ENCODE measurements at places on chromosomes 3 and 15.

- no peak for DNase-seq
These were observed 32.8 kb downstream of the DPH3 start for GRCh38 chr3:16231983-16232382.

- no peak for DNase-seq
These were observed 134.2 kb upstream of the IGF1R start for GRCh38 chr15:98514034-98514622.

- no peak for DNase-seq
These were observed 28.8 kb downstream of the USP13 start for GRCh38 chr3:179681492-179682263.

DNA sequence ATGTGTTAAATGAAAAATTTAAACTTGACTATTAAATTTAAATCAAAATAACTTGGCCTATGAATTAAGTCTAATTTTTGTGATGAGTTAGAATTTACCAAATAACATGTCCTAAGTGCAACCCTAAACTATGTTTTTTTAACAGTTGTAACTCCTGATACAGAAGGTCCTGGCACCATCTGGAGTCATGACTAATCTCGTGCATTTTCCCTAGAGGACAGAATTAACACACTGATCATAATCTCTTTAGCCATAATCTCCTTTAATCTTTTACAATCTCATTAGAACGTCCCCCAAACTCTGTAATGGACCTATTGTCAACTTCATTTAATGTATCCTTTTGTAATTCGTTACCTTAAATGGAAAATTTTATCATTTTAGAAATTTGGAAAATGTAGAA lies 100.6 kb downstream of the SUCNR1 start:
- DNase-seq: no peak

GRCh38 chr3:196013587-196014487 lies 68.1 kb downstream of the TFRC start:
- no peak for DNase-seq

DNA sequence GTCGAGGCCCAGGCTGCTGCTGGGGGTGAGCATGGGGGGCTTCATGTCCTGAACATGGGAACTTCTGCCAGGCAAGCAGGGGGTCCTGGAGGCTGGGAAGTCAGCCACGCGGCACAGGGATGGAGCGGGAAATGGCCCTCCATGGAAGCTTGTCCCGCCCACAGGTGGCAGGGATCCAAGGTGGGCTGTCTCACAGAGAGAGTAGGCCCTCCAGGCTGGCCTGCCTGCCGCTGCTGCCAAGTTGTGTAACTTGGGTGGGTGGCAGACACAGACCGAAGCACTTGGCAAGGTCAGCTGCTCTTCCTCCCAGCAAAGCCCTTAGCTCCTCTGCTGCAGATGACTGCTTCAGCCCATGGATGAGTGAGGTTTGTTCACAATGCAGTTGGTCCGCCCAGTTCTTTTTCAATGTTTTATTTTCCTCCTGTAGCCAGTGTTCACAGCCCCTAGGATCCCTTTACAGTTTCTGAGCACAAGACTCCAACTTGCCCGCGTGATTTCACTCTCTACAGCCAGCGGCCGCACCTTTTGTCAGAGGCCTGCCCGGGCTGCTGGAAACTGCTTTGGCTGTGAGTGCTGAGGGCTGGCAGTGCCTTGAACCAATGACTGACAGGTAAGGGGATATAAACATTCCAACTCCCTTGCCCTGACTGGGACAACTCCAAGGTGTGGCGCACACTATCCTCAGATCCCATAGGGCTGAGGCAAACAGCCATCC lies 26.7 kb downstream of the HCN4 start:
- no peak for DNase-seq

DNA sequence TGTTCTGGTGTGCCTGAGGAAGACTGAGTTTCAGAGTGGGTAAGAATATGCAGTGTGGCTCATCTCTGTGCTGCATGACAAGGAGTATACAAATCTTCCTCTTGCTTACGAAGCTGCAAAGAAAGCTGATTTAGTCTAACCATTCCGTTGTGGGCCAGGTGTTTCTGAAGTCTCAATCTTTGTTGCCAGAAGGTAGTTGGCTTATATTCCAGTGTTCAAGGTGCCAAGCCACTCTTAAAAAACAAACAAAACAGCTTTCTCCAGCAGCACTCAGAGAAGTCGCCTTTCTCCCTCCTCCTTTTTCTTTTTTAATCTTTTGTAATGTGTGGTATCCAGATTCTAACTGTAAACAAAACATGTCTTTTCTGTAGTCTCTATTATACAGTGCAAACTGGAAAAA lies 872.4 kb downstream of the NAALADL2 start:
- DNase-seq: no peak

DNA sequence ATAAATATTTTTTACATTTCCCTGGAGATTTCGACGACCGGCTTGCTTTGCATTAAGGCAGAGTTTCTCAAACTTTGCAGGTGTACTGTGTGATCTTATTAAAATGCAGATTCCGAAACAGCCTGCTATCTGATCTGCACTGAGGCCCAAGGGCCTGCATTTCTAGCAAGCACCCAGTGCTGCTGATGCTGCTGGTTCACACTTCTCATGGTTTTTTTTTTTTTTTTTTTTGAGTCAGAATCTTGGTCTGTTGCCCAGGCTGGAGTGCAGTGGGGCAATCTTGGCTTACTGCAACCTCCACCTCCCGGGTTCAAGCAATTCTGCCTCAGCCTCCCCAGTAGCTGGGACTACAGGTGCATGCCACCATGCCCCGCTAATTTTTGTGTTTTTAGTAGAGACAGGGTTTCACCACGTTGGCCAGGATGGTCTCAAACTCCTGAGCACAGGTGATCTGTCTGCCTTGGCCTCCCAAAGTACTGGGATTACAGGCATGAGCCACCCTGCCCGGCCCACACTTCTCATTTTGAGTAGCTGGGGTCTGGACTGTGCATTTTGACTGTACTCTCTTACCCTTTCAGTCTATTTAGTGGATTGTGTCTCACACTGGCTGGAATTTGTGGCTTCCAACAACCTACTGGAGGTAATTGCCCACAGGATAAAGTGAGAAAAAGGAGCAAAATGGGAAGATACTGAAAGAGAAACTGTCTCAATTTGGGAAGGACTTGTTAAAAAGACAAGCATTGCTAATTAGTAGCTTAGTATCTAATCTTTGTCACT lies 94.1 kb downstream of the ITPR1 start:
- DNase-seq: no peak

- no peak for DNase-seq
These were observed 39.5 kb upstream of the FMN1 start for GRCh38 chr15:33234020-33234461.

- no peak for DNase-seq
These were observed 107.6 kb upstream of the FXR1 start for GRCh38 chr3:180804916-180805315.

DNA sequence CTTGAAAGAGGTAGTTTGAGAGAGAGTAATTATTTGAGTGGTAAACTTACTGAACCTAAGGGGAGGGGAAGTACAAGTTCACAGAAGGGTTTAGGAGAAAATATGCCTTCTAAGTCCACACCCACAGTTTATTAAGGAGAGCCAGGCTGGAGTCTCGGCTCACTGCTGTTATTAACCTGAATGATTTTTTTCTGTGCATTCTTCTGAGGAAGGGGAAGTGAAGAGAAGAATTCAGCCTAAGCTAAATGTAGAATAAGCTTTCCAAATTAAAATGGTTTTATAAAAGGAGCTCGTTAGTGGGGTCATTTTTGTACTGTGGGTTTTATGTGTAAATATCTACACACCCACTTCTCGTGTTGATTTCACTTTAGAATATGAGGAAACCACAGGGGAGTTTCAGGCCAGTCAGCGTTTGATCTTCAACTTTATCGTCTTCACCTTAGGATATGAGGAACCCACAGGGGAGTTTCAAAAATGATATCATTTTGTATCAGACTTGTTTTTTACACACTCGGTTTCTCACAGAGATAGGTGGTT lies 1.5 kb downstream of the WHAMM start:
- DNase-seq: no peak

DNA sequence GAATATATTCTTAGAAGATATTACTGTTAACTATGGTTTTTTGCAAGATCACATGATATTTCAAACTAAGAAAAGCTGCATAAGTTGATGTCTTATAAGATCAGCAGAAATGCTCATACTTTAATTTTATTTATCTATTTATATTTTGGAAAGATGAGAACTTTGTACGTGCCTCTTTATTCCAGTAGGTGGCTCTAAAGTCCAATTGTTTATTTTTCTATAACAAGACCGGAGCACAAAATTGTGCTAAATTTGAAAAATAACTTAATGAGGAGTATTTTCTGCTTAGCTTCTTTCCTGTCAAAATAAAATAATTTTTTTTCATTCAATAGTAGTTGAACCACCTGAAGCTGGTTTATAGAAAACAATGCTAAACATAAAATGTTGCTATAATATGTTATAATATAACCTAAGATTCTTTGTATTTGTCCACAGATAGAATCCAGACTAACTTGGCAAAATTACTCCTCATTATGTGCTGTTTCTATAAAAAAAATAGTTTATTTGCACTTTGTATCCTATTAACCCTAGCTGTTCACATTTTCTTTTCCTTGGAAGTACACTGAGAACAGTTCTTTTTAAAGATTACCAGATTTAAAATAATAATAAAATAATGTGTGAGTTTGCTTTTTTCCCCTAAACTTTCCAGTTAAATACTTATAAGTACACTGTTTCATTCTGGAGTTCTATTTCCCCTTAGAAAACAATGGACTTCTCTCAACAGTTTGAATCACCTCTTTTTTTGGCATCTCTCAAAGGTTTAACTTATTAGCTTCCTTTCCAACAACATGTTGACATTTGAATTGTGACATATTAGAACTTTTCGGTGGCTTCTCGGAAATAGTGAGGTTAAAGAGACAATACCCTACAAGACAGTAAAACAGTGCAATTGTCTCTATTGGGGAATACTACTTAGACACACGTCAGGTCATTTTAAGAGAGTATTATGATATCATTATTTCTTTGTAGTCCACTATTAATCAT lies 530.0 kb downstream of the MECOM start:
- DNase-seq: no peak

DNA sequence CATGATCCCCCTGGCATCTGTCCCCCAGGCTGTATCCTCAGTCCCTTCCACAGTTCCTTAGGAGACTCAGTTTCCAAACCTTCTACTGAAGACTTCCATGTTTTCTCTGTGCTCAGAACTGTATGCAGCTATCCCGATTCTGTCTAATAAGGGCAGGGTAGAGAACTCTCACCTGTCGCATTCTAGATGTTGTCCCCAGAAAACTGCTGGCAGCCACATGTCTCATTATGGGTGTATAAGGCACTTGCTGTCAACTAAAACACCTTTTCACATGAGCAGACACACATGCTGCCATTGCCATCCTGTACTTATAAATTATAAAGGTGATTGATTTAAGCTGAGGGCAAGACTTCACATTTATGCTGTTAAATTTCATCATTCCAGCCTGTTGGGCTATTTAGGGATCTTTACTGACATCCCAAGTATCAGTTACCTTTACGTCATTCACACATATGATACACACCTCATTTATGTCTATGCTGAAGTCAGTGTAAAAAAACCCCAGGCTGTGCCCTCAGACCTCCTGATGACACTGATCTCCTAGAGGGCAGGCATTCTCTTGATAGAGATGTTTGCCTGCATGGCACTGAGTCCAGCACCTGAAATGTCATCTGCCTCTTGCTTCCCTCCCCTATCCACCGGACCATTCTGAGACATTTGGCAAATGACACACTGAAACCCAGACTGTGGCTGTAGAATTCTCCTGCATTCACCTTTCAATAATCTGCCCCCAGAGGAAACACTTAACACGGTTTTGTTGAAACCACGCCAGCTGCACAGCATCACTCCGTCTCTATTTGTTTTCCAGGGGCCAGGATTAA lies 35.8 kb downstream of the BTD start:
- no peak for DNase-seq

DNA sequence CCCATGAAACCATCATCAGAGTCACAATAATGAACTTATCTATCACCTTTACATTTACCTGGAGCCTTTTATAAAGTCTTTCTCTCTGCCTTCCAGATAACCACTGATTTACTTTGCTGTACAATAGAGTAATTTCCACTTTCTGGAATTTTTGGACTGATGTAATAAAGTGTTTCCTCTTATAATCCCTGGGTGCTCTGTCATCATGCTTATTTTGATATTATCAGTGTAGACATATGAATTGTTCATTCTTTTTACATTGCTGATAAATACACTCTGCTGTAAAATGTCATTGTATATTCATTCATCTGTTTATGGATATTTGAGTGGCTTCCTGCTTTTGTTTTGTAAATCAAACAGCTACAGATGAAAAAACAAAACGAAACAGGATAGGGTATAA lies 27.0 kb upstream of the IREB2 start:
- no peak for DNase-seq

DNA sequence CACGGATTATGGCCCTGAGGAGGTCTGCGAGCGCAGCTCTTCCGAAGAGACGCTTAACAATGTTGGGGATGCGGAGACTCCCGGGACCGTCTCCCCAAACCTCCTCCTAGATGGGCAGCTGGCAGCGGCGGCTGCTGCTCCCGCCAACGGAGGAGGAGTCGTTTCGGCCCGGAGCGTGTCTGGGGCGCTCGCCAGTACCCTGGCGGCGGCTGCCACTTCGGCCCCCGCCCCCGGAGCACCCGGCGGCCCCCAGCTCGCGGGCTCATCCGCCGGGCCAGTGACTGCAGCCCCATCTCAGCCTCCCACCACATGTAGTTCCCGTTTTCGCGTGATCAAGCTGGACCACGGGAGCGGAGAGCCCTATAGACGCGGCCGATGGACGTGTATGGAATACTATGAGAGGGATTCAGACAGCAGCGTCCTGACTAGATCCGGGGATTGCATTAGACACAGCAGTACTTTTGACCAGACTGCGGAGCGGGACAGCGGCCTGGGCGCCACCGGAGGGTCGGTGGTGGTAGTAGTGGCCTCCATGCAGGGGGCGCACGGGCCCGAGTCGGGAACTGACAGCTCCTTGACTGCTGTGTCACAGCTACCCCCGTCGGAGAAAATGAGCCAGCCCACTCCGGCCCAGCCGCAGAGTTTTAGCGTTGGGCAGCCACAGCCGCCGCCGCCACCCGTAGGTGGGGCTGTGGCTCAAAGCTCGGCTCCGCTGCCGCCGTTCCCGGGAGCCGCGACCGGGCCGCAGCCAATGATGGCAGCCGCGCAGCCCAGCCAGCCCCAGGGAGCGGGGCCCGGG lies 1.6 kb downstream of the TSC22D2 start:
- peak; percentile 61 for DNase-seq

GRCh38 chr3:132311841-132312240 lies 5.4 kb upstream of the ACP3 start:
- DNase-seq: no peak

DNA sequence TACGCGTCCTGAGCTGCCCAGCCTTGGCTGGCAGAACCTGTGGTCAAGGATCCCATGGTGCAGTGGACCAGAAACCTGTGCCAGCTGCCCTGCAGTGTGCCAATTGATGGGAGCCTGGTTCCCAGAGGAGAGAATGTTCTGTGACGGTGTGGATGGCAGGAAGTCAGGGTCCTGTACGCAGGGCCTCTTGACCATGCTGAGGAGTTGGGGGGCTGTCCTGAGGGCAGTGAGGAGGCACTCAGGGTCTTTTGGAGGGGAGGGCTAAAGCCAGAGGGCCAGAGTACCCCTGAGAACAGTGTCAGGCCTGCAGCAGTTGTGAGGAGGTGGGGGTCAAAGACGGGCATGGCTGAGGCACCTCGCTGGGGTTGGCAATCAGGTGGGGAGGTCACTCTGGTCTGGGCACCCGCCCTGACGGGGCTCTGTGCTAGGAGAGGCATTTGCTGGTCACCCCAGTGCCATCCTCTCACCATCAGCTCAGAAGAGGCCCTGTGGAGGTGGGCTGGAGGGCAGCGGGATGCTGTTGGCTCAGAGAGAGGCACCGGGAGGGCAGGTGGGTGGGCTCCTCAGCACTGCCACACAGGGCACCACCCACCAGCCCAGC lies 61.0 kb downstream of the SCN5A start:
- no peak for DNase-seq

GRCh38 chr3:32822609-32823498 lies 5.1 kb downstream of the TRIM71 start:
- DNase-seq: no peak

GRCh38 chr3:58953288-58953687 lies 96.5 kb downstream of the CFAP20DC start:
- DNase-seq: no peak

All from activated gamma-delta T cell (primary cell).